Testis (tissue), 5 donors: ENCODE measurements at places on chromosomes 11 and 22. TPM values are rescaled to one million over a fixed set of nuclear protein-coding genes. Genes with fewer than 3 reads are reported as not detected.

Gene CHST1
- 6.2 TPM for total RNA-seq

Gene GRAMD1B
- total RNA-seq, result 48.1 TPM

Gene SYT9
- total RNA-seq, result 3.1 TPM

Gene C11orf68
- 54.8 TPM for total RNA-seq

Gene PNPLA5
- not detected for total RNA-seq

Gene HEPN1
- not detected for total RNA-seq

DNA sequence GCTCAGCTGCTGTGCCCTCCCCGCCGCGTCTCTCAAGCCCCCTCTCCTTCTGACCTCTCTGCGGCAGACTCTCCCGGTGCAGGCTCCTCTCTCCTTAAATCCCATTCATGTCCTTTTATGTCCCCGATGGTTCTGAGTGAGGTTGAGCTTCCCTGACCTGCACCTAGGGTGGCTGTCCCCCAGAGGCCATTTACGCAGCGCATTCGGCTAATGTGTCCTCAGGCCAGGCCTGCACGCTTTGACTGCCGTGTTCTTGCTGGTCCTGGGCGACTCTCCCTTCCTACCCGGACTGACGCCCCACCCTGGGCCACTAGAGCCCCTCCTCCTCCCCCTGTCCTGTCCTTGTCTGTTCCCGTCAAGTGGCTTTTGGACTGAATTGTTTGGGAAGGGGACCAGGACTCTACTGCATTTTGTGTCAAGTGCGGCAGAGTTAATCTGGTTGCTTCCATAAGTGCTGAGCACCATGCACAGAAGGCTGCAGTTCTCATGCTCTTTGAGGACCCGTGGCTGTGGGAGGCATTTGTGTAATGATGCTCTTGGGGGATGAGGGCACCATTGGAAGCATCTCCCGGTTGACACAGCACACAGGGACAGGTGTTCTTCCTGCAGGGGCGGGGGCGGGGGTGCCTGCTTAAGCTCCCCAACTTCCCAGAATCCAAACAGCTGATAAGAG is 37.1 kb downstream of the IGHMBP2 start:
- no peak for DNase-seq

DNA sequence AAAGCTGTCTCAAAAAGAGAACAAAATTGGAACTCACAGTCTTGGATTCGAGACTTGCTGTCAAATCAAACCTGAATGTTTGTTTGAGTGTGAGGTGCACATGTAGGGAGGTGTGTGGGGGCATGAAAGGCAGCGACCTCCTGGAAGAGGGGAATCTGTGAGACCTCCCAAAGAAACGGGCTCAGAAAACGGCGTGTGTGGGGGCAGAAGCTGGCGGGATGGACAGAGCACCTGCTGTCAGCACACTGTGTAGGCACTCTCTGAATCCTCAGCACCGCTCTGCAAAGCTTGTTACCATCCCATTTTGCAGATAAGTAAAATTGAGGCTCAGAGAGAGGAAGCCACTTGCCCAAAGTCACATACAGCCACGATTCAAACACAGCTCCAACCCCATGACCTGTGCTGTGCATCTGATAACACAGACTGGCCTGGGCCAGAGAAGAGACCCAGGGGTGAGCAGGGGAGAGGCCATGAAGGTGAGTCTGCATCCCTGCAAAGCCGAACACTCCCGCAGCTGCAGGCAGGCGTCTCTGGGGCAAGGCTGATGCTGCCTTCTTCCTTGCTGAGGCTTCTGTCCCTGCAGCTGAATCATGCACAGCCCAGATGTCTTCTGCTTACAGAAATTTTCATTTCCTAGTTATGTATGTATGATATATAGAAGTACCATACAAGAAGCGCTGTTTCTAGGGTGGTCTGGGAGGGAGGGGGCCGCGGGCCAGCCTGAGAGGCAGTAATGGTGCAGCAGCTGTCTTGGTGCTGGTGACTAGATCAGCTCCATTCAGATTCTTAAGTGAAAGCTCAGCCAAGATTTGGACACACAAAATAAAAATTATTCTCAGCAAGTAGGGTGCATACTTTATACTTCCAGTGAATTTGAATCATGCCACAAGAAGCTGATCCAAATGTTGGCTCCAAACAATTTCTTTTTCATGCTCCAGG is 67.3 kb upstream of the SHISAL1 start:
- DNase-seq, result no peak

DNA sequence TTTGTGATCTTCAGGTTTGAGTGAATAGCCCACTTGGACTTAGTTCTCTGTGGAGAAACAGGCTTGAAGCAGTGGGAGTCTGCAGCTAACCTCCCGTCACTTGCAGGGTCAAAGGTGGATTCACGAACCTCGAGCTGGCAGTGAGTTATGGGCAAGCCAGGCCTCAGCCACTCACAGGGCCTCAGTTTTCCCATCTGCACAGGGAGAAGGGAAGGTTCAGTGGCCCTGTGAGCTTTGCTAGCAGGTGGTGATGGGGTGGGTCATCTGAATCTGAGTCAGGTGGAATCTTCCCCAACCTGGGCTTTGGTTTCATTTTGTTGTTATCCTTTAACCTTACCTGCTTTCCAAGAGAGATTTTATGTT is 86.6 kb upstream of the GRIK4 start:
- DNase-seq, result no peak

DNA sequence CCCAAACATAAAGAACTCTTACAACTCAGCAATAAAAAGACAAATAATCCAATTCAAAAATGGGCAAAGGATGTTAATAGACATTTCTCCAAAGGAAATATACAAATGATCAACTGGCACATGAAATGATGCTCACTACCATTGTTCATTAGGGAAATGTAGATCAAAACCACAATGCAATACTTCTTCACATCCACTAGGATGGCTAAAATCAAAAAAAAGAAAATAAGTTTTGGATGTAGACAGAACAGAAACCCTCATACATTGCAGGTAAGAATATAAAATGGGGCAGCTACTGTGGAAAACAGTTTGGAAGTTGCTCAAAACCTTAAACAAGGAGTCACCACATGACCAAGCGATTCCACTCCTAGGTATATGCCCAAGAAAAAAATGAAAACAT is 16.3 kb downstream of the SIK3 start:
- no peak for DNase-seq
